Myometrial cell (primary cell): ENCODE measurements at places on chromosomes 2 and 18. TPM values are rescaled to one million over a fixed set of nuclear protein-coding genes. Genes with fewer than 3 reads are reported as not detected.

Gene KCNS3
- total RNA-seq, result 0.18 and 0.86 TPM in 2 replicates

Gene DLGAP1
- under 0.01 TPM in 1 of 2 replicates, not detected in the other for total RNA-seq

Gene NCKAP1
- total RNA-seq, result 82.9 and 89.1 TPM in 2 replicates

Gene SUPT7L
- 21.1 and 23.6 TPM in 2 replicates for total RNA-seq

Gene COLEC12
- total RNA-seq, result 0.18 and 0.29 TPM in 2 replicates

Gene DNER
- total RNA-seq, result 3.2 and 5.8 TPM in 2 replicates

Gene SLC14A1
- 0.29 and 0.89 TPM in 2 replicates for total RNA-seq

Gene YIPF4
- 17.3 and 34.0 TPM in 2 replicates for total RNA-seq

Gene GLI2
- 4.1 and 4.9 TPM in 2 replicates for total RNA-seq

Gene TUBB8B
- not detected in 2 replicates for total RNA-seq

Gene KIF1A
- 0.29 TPM in 1 of 2 replicates, not detected in the other for total RNA-seq

Gene SLC5A7
- total RNA-seq, result not detected in 2 replicates
